ENCODE measurements at places on chromosomes 13 and 19.

DNA sequence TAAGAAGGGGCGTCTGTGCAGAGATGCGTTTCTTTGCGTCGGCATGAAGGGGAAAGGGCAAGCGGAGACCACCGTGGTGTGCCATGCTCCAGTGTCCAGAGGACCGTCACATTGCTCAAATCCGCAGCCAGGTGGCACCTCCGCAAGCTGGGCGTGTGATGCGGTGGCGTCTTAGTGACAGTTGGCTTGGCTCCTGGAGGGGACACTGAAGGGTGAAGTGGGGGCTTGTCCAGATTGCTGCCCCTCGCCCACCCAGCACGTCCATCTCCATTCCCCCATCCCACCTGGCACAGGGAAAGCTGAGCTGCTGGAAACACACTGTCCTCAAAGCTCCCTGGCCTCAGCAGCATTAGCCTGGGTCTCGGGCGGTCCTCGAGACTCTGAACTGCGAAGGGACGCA is 135.3 kb downstream of the SOX1 start:
- no peak for DNase-seq

GRCh38 chr19:54684527-54684926 is 21.7 kb downstream of the LILRB4 start:
- DNase-seq, result no peak

GRCh38 chr13:76759877-76760276 is 126.3 kb downstream of the KCTD12 start:
- DNase-seq, result no peak

DNA sequence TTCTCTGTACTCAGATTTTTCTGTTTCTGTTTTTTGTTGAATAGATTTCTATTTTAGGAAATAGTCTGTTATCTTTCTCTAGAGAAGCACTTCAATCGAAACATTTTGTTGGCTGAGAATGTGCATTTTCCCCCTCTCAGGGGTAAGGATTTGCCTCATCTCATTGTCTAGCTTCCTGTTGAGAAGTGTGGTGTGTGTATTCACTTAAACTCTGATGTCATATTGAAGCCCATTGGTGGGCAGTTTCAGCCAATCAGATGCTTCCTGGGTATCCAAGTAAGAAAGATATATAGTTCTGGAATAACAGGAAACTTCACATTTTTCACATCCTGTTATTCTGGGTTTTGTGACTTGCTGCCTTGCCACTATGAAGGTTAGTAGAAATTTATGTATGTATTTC is 87.6 kb downstream of the ARHGEF7 start:
- DNase-seq, result no peak

DNA sequence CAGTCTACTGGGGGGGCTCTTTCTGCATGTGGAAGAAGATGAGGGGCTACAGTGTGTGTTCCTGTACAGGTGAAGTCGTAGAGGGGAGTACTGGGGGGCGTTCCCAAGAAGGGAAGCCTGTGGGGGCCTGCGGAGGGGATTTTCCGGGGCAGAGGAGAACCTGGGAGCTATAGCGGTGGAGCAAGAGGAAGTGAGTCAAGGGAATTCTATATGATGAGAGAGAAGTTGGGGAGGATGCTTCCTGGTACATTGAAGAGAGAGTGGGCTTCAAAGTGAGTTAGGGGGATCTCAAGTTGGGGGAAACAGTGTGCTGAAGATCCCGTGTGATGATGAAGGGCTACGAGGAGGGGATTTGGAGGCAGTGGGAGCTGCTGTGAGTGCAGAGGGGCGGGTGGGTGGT is 1.9 kb upstream of the CACNG8 start:
- no peak for DNase-seq

GRCh38 chr13:112704308-112705145 is 14.7 kb downstream of the ATP11A start:
- DNase-seq, result no peak

DNA sequence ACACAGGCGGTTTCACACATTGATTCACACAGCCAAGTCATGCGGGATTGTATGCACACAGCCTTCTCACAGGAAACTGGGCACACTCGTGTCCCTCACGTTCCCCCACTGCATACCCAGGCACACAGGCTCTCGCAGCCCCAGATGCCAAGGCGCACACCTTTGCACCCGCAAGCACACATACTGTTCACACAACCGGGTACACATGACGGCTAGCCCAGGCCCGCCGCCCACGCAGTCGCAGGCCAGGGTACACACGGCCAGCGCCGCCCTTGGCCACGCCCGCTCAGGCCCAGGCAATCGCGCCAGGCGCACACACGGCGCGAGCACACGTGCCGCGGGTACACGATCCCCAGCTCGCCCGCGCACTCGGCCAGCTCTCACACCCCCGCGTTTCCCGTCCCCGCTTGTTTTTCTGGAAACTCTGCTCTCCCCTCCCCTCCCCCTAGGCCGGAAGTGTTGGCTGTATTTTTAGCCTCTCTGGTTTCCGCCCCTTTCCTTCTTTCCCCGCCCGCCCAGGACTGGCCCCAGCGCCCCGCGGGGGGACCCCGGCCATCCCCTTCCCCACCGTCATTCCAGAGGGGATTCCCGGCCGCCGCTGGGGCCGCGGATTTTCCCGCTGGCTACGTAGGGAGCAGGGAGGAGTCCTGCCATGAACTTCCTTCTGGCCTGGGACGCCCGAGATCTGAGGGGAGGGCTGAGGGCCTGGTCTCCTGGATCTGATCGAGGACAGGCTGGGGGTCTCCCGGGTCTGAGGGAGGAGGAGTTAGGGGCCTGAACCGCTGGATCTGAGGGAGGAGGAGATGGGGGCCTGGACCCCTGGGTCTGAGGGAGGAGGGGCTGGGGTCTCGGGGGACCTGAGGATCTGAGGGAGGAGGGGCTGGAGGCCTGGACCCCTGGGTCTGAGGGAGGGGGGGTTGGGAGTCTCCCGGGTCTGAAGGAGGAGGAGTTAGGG is 4.0 kb upstream of the ZFP36 start:
- DNase-seq, result peak; percentile 80

DNA sequence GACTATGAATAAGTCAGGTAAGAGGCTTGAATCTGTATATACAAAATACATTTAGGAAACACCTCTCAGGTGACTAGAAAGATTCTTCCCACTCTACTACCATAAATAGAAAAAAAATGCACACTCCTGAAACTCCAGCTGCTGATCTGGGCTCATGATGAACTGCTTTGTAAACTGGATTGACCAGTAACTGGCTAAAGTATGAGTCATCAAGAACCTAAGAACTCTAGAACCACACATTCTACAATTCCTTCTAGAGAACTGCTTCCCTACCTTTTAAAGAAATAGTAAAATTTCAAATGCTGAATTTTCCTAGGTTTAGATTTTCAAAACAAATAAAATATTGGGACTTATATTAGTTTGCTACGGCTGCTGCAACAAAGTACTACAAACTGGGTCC is 55.2 kb downstream of the ELF1 start:
- DNase-seq, result no peak

GRCh38 chr19:14300303-14300702 is 80.9 kb upstream of the ADGRE5 start:
- DNase-seq, result no peak

DNA sequence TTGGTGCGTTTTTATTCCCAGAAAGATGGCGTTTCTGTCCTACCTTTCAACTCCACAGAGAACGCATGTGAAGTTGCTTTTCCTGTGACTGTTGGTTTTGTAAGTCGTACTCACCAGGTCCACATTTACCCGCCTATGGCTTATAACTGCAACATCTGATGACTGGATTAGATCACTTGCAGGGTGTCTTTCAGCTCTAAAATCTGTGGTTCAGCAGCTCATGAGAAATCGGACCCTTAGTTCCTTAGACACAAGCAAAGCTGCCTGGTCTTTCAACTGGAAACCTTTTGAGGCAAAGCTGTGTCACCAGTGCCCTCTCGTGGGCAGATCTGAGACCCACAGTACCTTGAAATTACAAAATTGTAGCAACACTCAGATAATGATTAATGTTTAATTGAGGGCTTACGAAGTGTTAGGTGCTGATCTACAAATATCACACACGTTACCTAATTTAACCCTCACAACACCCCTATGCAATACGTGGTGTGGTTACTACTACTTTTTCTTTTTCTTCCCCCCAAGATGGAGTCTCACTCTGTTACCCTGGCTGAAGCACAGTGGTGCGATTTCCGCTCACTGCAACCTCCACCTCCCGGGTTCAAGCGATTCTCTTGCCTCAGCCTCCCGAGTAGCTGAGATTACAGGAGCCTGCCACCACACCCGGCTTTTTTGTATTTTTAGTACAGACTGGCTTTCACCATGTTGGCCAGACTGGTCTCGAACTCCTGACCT is 65.4 kb downstream of the RUBCNL start:
- peak; percentile 51 for DNase-seq

GRCh38 chr19:12796146-12797071 is 5.1 kb downstream of the JUNB start:
- DNase-seq, result peak; percentile 62

GRCh38 chr13:40160618-40161350 is 505.3 kb downstream of the COG6 start:
- DNase-seq, result no peak

- DNase-seq, result no peak
These were observed 896.5 kb downstream of the UQCRFS1 start for GRCh38 chr19:28316464-28316863.

Data from activated CD8-positive, alpha-beta memory T cell treated with anti-CD3 and anti-CD28 coated beads for 1 hour (primary cell).